ENCODE measurements at places on chromosomes 2 and 18.

DNA sequence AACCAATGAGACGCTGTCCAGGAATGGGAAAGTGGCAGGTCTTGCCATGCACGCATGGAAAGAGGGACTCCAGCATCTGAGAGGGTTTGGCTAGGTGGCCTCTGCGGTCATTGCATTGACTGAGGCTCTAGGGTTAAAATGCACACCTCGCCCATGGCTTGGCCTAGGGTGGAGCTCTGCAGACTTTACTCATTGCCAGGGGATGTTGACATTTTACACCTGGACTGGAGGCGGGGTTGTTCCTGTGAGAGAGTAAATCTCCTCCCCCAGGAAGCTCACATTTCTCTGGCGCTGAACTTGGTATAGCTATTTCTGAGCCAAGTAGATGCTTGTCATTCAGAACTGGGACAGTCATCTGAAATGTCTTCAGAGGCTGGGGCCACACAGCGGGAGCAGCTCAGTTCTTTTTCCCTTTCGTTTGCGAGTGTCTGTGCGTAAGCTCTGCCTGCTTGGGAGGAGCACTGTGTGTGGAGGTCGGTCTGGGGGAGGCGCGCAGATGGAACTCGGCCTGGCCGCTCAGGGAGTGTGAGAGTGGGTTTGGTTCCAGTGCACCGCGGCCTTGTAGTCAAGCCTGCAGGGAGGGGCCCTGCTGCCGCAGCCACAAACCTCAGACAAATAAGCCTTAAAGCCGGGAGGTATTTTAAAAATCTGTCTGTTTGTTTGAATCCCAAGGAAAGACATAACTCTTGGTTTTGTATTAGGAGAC, 76.5 kb downstream of the LPIN1 start:
- DNase-seq, result no peak

DNA sequence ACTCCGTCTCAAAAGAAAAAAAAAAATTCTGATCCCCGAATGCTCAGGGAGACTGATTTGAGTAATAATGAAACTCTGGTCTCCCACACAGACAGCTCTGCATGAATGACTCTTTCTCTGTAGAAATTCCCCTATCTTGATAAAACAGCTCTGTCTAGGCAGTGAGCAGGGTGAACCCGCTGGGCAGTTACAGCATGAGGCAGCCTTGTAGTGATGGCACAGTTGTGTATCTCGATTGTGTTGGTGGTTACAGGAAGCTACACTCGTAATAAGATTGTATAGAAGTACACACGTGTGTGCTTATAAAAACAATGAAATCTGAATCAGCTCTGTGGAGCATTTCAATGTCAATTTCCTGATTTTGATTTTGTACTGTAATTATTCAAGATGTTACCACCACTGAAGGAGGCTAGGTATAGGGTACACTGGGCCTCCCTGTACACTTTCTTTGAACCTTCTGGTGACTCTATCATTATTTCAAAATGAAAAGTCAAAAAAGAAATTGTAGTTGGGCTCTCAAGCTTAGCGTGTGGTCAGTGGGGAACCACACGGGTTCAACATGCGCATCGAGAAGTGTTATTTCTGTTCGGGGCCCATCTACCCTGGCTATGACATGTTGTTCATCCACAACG, 34.9 kb upstream of the ATP8B1 start:
- DNase-seq, result no peak

- no peak for DNase-seq
Observed at GRCh38 chr2:68379184-68379708, 14.2 kb downstream of the PLEK start.

DNA sequence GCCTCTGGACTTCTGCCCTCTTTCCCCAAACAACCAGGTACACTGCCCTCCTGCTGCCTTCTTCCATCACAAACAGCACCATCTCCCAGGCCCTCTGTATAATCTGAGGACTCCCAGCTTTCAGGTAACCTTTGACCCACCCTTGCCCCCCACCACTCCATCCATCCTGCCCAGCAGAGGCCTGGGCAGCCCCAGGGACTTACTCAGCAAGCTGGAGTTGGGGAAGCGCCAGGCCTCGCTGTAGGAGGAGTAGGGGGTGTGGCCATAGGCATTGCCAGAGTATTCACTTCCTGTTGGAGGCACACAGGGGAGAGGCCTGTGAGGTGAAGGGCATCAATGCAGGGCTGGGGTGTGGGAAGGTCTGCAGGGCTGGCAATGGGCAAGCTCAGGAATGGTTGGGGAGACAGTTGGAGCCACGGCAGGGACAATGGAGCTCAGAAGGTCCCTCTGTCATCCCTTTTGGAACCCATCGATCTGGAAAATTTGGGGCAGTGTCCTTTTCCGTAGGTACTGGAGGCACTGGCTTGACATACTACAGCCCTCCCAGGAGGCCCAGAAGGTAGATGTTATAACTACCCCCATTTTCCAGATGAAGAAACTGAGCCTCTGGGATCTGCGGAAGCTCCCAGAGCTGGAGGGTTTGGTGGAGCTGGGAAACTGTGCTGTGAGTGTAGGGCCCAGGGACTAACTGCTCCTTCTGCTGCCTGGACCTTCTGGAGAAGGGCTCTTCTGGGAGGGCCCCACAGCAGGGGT, 46.3 kb downstream of the PSD4 start:
- DNase-seq, result no peak

DNA sequence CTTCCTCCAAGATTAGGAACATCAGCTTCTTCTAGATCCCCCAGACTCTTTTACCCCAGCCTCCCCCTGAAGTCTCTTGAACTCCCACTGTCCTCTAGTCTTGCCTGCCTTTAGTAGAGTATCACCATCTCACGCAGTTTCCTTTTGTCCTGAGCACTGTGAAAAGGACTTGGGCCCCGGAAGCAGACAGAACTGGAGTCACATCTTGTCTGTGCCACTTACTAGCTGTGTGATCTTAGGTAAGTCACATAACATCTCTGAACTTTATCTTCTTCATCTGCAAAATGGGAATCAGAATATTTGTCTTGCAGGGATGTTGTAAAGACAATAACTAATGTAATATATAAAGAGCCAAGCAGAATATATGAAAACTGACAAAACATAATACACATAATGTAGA, 8.4 kb upstream of the TRABD2A start:
- DNase-seq, result no peak

DNA sequence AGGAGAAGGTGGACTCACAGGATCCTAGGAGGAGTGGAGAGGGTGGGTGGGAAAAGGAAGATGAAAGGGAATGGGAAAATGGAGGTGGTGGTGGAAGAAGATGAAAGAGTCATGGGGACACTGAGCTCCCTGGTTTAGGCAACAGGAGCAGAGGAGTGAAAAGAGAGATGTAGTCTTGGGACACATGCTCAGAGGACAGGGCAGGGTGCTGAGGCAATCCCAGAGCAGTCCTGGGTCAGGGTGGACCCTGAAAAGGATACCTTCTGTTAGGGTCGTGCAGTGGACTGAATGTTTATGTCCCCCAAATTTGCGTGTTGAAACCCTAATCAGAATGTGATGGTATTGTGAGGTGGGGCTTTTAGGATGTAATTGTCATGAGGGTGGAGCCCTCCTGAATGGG, 37.9 kb downstream of the SUCLG1 start:
- no peak for DNase-seq

DNA sequence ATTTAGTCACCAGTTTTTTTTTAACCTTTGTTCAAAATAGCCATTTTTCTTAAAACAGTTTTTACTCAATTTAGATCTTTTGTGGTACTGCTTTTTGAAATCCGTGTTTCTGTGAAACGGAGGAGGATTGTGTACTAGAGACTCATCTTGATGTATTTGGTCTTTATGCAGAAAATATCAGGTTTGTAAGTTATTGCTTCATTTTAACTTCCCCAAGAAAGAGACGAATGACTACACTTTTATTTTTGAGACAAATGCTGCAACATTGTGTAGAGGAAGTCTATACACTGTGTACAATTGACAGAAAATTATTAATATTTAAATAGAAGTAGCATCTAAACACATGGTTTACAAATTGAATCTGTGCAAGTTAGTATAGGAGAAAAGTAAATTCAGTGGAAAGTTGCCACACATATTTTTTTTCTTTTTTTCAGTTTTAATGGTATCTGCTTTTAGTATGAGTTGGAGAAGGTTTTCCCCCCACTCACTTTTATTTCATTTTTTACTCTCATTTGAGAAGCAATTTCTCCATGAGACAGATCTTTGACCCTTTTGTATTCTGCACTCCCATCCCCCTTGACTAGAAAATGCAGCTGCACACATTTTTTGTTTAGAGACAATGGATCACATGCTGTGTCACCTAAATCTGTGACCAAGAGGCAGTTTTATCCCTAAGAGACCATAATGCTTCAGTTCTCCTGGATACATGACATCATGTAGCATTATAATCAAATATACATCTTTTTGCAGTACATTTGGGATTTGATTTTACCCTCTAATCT, 200.8 kb upstream of the STON1 start:
- no peak for DNase-seq
